ENCODE measurements at places on chromosomes 6 and 20.

GRCh38 chr6:156971153-156971885 is 194.1 kb downstream of the ARID1B start:
- no peak for DNase-seq

DNA sequence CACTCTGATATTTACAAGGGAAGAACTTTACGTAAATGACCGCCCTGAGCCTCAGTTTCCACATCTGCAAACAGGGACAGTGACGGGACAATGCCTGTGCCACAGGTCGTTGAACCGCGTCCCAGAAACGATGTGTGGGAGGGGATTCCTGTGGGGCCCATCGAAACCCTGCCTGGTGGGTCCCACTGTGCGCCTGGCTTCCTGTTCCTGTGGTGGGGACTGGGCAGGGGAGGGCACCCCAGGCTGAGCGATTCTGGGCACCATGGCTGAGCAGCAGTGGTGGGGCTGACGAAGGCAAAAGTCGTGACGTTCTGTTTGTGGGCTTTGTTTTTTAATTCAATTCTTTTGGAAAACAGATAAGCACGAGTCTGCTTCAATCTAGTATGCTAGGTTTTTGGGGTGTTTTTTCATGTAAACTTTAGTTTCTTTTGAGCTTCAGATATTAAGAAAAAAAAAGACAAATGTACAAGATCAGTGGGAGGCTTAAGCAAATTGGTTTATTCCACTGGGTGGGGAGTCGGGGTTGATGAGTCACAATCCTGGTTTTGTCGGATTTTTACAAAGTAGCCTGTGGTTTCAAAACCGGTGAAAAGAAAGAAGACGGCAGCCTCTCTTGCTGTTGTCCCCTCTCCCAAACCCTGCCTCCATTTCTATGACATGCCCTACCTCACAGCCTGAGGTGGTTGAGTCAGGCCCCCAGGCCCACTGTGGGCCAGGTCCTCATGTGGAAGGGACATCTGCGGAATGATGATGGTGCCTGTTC is 40.4 kb downstream of the GNAS-AS1 start:
- no peak for DNase-seq

DNA sequence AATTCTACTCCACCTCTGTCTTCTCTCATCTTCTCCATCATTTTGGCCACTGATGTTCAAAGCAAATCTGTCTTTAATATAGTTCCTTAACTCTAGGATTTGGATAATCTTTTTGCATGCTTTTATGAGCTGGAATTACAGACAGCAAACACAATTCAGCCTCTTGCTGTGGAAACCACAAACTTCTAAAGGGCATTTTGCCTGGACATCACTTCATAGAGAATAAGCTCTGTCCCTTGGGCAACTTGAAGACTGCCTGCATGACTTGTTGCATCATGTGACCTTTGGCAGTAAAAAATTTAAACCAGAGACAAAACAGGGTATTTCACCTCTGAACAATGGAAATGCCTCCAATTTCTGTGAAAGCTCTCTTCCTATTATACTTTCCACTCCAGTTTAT is 74.1 kb upstream of the HDDC2 start:
- DNase-seq: no peak

- no peak for DNase-seq
Measured at GRCh38 chr6:83589076-83589475, 76.7 kb downstream of the PRSS35 start.

DNA sequence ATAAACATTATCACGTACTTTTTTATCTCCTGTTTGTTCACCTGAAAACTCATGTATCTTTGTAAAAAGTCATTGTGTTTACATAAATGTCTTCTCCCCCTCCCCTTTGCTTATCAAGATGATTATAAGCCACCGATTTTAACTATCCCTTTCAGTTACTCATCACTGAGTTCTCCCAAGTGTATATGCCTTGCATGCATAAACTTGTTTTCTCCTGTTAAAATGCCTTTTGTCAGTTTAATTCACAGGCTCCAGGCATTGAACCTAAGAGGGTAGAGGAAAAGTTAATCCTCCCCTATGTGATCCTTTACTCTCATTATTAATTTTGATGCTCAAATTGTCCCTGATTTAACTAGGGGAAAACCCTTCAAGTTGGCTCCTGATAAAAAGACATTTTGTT is 24.2 kb downstream of the ANKEF1 start:
- DNase-seq: no peak

DNA sequence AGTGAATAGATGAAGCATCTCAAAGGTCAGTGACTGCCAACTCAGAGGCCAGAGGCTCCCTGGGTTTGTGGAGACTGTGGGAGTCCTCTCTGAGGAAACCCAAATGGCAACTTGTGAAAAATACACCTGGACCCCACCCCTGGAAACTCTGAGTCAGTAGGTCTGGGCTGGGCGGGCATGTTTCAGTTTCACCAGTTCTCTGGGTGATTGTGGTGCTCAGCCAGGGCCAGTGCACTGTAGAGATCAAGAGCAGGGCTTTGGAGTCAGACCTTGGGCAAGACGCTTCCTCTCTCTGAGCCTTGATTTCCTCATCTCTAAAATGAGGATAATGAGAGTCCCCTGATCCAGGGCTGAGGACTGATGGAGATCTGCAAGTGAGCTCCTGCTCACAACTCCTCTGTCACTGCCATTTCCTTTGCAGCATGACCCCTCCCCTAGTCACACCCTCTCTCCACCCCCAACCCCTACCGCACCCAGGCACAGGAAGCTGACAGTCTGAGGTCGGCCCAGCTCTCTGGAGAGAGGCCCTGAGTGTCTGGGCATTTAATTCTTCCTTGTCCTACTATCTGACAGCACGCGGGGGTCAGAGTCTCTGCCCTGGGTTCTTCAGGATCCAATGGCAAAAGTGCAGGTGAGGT is 5.1 kb downstream of the DEF6 start:
- peak; percentile 40 for DNase-seq

DNA sequence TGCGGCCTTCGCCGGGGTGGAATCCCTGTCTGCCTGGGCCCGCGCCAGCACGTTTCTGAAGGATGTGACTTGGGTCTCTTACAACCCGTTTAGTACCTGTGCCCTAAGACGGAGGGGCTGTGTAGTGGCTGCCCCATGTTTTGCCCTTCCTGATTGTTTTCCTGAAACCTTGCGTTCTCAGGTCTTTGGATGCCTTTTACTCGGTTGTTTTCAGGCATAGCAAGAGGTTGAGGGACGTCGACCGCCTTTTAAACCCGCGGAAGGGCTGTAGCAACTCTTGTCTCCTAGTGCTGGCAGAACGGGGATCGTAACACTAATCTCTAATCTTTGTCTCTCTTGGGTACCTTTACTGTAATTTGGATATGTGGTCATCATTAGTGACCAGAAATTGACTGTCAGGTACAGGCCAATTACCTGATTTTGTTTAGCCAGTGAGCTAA is 706 bp upstream of the NANP start:
- DNase-seq: no peak

DNA sequence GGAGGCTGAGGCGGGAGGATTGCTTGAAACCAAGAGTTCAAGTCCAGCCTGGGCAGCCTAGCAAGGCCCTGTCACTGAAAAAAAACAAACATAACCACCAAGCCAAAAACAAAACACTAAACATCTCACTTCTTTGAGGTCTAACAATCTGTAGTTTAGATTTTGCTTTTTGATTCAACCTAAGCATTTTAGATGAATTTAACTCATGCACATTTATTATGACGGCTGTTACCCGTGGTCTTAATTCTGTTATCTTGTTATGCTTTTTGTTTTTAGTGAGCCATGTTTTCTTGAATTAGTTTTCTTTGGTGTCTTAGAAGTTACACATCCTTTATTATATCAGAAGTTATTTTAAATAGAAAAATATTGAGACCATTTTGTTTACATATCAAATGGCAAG is 13.8 kb upstream of the GTSF1L start:
- no peak for DNase-seq

- DNase-seq: no peak
Measured at GRCh38 chr6:111534231-111534751, 51.3 kb upstream of the REV3L start.

DNA sequence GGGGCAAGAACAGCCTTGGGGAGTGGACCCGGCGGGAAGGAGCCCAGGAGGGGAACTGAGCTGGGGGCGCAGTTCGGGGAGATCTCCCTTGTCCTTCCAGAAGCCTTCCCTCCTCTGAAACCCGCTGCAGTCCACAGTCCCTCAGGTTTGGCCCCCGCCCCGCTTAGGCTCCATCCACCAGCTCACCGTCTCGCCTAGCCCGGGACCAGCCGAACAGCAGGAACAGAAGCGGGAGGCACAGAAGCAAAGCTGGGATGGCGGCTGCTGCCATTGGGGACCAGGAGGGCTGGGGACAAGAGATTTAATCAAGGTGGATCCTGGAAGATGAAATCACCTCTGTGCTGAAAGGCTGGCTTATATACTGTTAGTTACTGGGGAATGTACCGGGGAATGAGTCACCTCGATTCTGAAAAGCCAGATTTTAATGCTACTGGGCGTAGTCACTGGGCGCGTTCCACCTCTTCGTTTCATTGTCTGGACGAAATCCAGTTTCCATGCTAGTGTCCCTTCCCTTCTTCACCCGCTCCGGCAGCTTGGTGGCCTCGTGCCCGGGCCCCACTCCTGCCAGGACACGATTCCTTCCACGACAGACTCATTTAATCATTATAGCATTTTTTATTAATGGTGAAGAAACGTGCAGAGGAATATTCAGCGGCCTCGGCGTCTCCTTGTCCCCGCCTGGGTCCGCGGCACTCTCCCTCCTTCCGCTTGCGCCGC is at the start of gene RAET1L:
Gene RAET1L (minus strand): TSS at position 332 of the 717 bp plus-strand sequence. CDS start 61 bp downstream, at position 271.
- no peak for DNase-seq
